ENCODE measurements at places on chromosomes 7 and 10. TPM values are rescaled to one million over a fixed set of nuclear protein-coding genes. Genes with fewer than 3 reads are reported as not detected.

IDI2 gene
- not detected for polyA plus RNA-seq

HOXA6 gene
- polyA plus RNA-seq, result 24.4 TPM

ACSM6 gene
- 0.12 TPM for polyA plus RNA-seq

DNA sequence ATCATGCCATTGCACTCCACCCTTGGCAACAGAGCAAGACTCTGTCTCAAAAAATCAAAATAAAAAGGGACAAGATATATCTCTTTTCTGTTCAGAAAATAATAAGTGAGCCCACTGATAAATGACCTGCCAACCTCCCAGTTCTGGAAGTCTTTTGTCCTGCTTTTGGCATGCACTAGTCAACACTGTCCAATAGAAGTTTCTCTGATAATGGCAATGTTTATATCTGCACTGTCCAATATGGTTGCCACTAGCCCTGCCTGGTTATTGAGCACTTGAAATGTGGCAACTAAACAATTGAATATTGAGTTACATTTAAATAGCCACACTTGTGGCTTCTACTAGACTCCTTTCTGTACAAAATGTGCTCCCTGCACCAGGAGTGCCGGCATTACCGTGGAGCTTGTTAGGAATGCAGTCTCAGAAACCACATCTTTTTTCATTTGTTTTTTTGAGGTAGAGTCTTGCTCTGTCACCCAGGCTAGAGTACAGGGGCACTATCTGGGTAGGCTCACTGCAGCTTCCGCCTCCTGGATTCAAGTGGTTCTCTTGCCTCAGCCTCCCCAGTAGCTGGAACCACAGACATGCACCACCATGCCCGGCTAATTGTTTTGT lies 229.7 kb downstream of the CACNB2 start:
- DNase-seq, result no peak

- no peak for DNase-seq
These were observed 46.4 kb downstream of the ESYT2 start for GRCh38 chr7:158782761-158783401.

- peak; percentile 6 for DNase-seq
These were observed 83.5 kb downstream of the GNAT3 start for GRCh38 chr7:80428161-80429054.

GRCh38 chr10:86049442-86049841 lies 317.2 kb downstream of the GRID1 start:
- DNase-seq, result no peak

GRCh38 chr10:43390333-43390732 lies 18.7 kb downstream of the HNRNPF start:
- no peak for DNase-seq

DNA sequence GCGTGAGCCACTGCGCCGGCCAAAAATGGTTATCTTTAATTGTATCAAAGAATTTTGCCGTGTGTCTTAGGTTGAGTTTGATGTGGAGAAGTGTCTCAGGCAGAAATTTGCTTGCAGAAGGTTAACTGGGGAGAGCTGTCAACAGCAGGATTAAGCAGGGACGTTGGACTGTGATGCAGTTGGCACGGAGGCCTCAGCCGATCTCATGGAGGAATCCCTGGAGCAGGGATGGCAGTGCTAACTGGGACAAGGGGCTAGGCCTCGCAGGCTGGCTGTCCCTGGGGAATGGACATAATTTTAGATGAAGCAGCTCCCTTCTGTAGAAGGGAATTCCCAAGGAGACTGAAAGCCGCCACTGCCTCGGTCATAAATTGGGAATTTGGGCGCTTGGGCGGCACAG lies 12.3 kb upstream of the KIF5B start:
- no peak for DNase-seq

All from right renal cortex interstitium (tissue), 3 donors.